ENCODE measurements at places on chromosomes 1 and 21. TPM values are rescaled to one million over a fixed set of nuclear protein-coding genes. Genes with fewer than 3 reads are reported as not detected.
A peak's percentile ranks its signal among the peaks of the same experiment; 100 is the strongest.

GRCh38 chr1:213247038-213247437 is 196.0 kb downstream of the RPS6KC1 start:
- no peak for DNase-seq

DNA sequence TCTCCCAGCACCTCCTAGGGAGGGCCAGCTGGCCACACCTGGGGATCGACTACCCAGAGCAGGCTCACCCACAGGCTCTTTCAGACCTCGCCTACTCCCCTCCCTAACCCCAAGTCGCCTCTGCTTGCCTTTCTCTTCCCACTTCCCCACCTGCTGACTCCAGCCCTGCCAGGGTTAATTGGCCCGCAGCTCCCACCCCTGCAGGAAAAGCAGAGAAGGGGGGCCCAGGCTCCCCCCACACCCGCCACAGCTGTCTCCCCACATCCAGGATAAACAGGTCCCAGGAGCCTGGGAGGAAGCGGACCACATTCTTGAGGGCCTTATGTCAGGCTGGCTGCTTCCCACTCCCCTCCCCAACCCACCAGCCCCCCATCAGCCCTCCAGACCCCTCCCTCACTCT is 45.0 kb downstream of the TAS1R2 start:
- DNase-seq = no peak

DNA sequence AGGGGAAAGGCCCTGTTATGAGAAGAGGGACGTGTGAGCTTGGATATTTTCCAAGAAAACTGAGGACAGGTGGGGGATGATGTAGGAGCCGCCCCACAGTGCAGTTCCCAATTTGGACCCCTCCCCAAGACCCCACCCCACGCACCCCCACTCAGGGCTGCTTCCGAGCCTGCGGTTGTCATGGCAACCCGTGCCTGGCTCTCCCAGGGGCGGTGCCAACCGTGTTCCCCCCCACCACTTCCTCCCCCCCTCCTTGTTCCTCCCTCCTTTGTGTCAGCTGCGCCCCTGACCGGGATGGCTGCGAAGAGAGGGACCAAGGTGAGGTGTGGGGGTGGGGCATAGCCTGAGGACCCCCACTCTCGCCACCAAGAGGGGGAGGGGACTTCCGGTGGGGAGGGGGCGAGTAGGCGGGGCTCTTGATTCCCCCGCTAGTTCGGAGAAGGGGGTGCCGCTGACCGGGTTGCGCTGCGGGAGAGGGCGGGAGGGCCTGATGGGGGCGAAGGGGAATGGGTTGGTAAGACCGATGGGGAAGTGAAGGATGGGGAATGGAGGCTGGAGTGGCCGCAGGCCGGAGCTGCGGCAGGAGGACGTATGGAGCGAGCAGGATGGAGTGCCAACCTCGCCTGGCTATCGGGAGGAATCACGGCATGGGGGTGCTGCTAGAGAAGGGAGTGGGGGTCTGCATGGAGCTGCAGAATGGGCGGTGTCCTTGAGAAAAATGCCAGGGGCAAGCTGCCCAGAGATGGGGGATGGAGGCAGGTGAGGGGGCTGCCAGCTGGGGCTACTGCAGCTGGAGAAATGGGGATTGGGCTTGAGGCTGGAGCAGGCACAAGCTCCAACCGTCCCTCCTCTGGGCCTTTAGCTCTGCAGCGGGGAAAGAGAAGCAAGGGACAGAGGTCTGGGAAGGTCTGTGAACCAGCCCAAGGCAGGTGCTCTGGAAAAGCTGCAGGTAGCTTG is 953 bp downstream of the TRIM46 start:
- DNase-seq = peak; percentile 91

- DNase-seq = no peak
Observed at GRCh38 chr1:159009704-159010361, at the start of gene IFI16. Gene IFI16, plus strand, starts transcription at chr1:159009907. Its CDS starts 4,774 bp downstream, at chr1:159014681.

DNA sequence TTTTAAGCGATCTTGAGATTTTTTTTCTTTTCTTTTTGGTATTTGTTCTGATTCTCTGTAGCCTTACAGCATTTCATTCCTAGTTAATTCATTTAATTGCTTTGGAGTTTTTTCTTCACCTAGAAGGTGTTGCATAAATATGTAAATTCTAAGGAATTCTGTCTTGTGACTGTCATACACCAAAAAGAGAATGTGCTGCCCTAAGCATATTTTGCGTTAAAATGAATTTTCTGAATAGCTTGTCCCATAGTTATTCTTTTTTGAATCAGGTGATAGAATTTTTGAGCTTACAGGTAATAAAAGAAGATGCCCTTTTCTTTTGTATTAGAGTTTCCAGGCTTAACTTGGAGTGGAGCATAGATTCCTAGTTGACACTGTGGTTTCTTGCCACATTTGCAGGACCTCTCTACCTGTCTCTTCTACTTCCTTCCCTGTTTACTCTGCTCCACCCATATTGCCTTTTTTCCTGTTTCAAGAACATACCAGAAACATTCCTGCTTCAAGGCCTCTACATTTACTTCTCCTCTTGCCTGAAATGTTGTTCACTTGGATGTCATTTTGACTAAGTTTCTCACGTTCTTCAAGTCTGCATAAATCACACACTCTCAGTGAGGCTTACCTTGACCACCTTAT is 53.2 kb downstream of the KIF1B start:
- DNase-seq = no peak

GRCh38 chr1:89487972-89488371 is 36.7 kb upstream of the LRRC8B start:
- no peak for DNase-seq

DNA sequence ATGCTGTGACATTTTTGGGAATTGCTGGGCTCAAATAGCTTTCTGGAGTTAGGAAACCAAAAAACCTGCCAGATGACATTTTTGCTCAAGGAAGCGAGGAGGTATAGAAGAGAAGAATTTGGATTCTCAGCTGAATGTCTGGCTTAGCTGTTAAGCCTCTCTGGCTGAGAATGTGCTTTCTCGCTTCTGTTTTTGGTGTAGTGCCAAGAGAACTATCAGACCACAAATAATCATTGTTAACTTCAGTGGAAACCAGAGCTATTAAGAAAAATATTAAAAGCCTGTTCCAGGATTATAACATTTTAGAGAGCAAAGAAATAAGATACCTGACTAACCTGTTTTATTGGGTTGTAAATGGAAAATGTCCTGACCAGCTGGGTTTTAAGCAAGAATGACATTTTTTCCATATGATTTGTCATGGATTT is 39.5 kb upstream of the DIPK1A start:
- DNase-seq = no peak

GRCh38 chr21:42063571-42064521 is 7.3 kb upstream of the UMODL1 start:
- DNase-seq = no peak

GRCh38 chr1:36669262-36669661 is 186.5 kb upstream of the CSF3R start:
- no peak for DNase-seq

- no peak for DNase-seq
Observed at GRCh38 chr1:15963968-15964648, 11.8 kb downstream of the ZBTB17 start.

DNA sequence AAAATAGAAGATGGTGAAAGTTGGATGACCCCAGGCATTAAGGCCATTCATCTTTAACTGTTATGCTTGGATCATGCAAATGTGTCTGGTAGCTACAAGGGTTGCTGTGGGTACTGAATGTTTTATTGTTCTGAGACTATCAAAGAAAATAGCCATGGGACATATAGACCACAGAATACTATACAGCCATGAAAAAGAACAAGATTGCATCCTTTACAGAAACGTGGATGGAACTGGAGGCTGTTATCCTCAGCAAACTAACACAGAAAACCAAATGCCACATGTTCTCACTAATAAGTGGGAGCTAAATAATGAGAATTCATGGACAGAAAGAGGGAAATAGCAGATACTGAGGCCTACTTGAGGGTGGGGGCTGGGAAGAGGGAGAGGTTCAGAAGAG is 249.0 kb downstream of the LTN1 start:
- no peak for DNase-seq

GRCh38 chr1:185325413-185325812 is 8.4 kb upstream of the IVNS1ABP start:
- DNase-seq = no peak

GRCh38 chr1:27884006-27884954 is 11.9 kb downstream of the THEMIS2 start:
- no peak for DNase-seq

DNA sequence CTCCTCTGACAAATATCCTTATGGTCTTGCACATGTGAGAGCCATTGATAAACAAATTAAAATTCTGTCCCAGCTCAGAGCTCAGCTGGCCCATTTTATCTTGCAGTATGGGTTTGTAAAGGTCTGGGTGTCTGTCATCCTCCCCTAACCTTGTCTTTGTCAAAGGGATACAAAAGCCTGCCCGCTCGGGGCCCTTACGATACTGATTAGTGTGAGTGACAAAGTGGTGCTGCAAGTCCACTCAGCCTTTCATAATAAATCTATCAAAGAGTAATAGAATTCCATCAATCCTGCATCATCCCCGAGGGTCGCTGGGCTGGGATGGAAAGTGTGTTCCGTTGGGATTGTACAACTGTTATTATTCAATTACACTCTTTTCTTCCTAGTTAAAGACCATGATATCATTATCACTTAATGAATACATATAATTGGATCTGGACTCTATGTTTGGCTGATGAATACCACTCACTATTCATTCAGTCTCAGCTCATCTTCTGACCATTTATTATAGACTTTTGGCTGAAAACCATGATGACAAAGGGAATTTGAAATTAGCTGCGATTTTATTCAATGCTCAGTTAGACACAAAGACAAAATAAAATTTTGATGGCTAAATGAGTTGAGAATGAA is 122.5 kb upstream of the FOXD3 start:
- DNase-seq = no peak

GRCh38 chr1:226322986-226323385 is 14.0 kb upstream of the LIN9 start:
- no peak for DNase-seq

The FAM78B gene
- total RNA-seq = 4.4 TPM

The TMPRSS15 gene
- not detected for total RNA-seq

The KISS1 gene
- not detected for total RNA-seq

The ARHGEF11 gene
- total RNA-seq = 29.2 TPM

The CFHR2 gene
- total RNA-seq = not detected

The ARTN gene
- total RNA-seq = 17.4 TPM
